ENCODE measurements at places on chromosomes 6 and 20. TPM values are rescaled to one million over a fixed set of nuclear protein-coding genes. Genes with fewer than 3 reads are reported as not detected.

The MROH8 gene
- total RNA-seq, result 5.0 TPM

DNA sequence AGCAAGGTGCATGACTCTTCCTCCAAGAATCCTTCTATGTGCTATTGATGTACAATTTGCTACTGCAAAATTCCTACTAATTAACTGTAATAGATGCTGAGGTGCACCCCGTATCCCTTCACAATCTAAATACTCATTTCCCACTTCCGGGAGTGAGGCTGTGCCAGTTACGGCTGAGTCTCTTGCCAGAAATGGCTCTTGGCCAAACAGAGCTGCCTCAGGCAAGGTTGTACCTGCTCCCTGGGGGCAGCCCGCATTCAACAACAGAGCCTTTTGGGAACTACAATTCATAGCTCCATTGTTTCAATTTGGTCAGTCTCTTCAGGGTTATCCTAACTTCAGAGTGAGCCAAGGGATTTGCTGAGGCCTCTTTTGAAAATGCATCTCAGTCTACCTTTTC, 789.8 kb upstream of the MAP3K7 start:
- no peaks in the 10 kb centered on the region for H3K27me3 ChIP-seq
- DNase-seq, result no peak
- H3K4me3 ChIP-seq, result no peak overlapping the region

The AVP gene
- not detected for total RNA-seq

DNA sequence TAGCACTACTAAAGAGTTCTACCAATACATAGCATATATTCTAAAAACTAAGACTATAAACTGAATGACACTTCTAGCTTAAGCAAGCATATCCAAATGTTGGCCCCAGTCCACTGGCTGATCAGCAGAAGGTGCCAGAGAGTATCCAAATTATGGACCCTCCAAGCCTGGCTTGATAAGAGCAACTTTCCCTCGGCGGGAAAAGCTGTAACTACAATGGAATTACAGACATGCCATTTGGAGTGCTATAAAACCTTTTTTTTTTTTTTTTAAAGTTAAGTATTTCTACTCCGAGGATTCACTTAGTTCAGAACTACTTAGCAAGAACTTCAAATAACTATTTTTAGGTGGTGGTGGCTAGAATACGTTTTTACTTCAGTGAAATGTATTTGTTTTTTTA, 94.6 kb downstream of the EPB41L2 start:
- no peak for DNase-seq
- no peak overlapping the region for H3K27ac ChIP-seq

- H3K36me3 ChIP-seq, result no peaks in the 10 kb centered on the region
- no peaks in the 10 kb centered on the region for H3K27me3 ChIP-seq
- no peak overlapping the region for H3K27ac ChIP-seq
- H3K4me3 ChIP-seq, result no peak overlapping the region
- peaks cover 8% of the 10 kb centered on the region for H3K4me1 ChIP-seq
Measured at GRCh38 chr6:53202052-53202451, 53.4 kb upstream of the GCM1 start.

GRCh38 chr6:159229651-159230051, 60.5 kb downstream of the FNDC1 start:
- H3K27me3 ChIP-seq, result peaks cover 31% of the 10 kb centered on the region
- DNase-seq, result no peak
- no peak overlapping the region for H3K27ac ChIP-seq
- H3K4me3 ChIP-seq, result no peak overlapping the region
- no peaks in the 10 kb centered on the region for H3K4me1 ChIP-seq

DNA sequence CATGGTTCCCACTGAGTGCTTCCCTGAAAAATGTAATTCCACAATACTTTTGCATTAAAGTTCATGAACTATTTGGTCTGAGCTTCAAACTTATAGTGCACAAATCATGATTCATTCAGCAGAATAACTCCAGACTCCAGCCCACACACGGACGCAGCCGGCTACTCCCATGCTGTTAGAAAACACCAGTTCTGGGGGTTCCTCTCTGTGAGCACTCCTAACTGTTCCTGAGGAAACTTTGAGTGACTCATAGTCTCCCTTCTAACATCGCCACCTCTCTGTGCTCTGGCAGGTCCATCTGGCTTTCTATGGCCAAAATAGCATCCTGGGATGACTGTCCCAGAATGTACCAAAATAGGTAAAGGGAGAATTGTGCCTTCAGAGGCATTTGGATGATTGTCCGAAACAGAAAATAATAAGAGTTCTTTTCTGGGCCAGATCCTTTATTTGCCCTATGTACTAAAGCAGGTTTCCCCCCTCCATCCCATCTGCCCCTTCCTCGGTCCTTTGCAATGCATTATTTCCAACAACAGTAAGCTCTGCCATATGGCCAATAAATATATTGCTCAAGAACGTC, 32.3 kb upstream of the LY86 start:
- DNase-seq, result no peak
- no peaks in the 10 kb centered on the region for H3K36me3 ChIP-seq
- peaks cover 48% of the 10 kb centered on the region for H3K4me1 ChIP-seq
- H3K4me3 ChIP-seq, result no peak overlapping the region

The PHACTR1 gene
- 0.16 TPM for total RNA-seq

The NKX2-2 gene
- not detected for total RNA-seq

The DNMT3B gene
- 2.6 TPM for total RNA-seq

DNA sequence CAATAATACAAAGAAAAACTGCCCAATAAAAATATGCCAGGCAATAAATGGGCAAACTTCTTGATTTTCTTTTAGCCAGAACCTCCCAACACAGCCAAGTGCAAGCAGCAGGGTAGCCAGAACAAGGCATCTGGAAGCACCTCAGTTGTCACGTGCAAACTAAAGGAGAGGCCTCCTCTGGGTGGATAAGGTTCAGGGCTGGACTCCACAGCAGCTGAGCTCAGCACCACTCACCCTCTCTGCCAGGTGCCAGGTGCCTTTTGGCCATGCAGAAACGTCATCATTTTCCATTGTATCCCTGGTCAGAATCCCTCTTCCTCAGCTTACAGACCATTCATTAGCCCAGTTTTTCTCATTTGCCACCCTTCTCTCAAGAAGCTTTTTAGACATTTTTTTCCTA, 52.7 kb downstream of the SOD2 start:
- no peak overlapping the region for H3K27ac ChIP-seq
- H3K4me1 ChIP-seq, result no peaks in the 10 kb centered on the region
- peaks cover 1% of the 10 kb centered on the region for H3K36me3 ChIP-seq

DNA sequence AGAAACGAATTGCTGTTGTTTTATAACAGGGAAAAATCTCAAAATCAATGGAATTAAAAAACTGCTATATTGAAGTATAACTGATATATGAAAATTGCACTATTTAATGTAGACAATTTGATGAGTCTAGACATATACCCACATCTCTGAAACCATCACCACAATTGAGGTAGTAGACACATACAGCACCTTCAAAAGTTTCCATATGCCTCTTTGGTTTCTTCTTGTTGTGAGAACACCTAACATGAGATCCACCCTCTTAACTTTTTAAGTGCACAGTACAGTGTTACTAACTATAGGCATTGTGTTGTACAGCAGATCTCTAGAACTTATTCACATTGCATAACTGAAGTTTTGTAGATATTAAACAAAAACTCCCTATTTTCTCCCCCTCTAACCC, 14.0 kb upstream of the SLC17A5 start:
- peaks cover 27% of the 10 kb centered on the region for H3K4me1 ChIP-seq
- no peaks in the 10 kb centered on the region for H3K36me3 ChIP-seq

The ZNF337 gene
- 16.2 TPM for total RNA-seq

The SIRPB1 gene
- 0.91 TPM for total RNA-seq

GRCh38 chr6:22025468-22026163, 271.2 kb downstream of the PRL start:
- H3K4me3 ChIP-seq, result peak overlapping the region; percentile 42
- peaks cover 5% of the 10 kb centered on the region for H3K36me3 ChIP-seq
- no peak for DNase-seq
- H3K27me3 ChIP-seq, result no peaks in the 10 kb centered on the region

GRCh38 chr20:50136822-50137599, 16.5 kb downstream of the PEDS1 start:
- no peaks in the 10 kb centered on the region for H3K27me3 ChIP-seq
- peaks cover 6% of the 10 kb centered on the region for H3K36me3 ChIP-seq
- peaks cover 19% of the 10 kb centered on the region for H3K4me1 ChIP-seq
- peak overlapping the region; percentile 76 for H3K27ac ChIP-seq
- peak; percentile 23 for DNase-seq
- no peak overlapping the region for H3K4me3 ChIP-seq

DNA sequence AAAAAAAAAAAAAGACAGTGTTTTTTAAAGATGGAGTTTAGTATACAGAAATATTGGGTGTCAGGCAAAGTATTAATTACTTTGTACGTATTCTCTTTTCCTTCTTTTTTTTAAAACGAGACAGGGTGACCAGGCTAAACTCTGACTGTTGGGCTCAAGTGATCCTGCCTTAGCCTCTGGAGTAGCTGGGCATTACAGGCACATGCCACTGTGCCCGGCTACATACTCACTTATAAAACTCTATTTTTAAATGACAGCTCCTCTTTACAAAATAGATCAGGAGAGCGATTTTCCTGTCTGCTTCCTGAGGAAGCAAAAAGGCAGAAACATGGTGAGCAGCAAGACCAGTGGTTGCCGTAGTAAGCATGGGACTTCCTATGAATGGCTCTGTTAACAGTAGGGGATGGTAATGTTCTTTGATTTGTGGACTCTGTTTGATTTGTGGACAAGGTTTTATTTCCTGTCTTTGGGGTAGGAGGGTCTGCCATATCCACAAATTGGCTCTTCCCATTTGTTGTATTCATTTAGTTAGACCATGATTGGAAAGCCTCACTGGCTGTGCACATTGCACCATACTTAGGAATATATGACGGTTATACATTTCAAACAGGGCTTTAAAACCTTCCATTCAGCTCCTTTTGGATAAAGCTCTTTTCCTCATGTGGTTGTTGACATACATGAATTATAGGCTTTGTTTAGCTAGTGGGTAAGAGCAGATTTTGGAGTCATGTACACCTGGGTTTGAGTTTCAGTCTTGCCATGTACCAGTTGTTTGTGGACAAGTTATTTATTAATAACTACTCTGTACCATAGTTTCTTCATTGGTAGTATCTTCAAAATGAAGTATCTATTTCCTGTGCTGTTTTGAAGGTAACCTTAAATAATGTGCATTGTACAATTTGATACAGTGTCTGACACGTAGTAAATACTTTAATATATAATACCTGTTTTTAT, 45.1 kb downstream of the PTPRA start:
- H3K27ac ChIP-seq, result no peak overlapping the region
- no peak for DNase-seq

The PROCR gene
- total RNA-seq, result 1.1 TPM

The ENTPD6 gene
- 58.7 TPM for total RNA-seq

GRCh38 chr6:40844246-40844645, 194.8 kb downstream of the UNC5CL start:
- H3K36me3 ChIP-seq, result no peaks in the 10 kb centered on the region
- H3K4me1 ChIP-seq, result no peaks in the 10 kb centered on the region
- H3K4me3 ChIP-seq, result no peak overlapping the region
- no peak for DNase-seq
- H3K27me3 ChIP-seq, result peaks cover 49% of the 10 kb centered on the region

DNA sequence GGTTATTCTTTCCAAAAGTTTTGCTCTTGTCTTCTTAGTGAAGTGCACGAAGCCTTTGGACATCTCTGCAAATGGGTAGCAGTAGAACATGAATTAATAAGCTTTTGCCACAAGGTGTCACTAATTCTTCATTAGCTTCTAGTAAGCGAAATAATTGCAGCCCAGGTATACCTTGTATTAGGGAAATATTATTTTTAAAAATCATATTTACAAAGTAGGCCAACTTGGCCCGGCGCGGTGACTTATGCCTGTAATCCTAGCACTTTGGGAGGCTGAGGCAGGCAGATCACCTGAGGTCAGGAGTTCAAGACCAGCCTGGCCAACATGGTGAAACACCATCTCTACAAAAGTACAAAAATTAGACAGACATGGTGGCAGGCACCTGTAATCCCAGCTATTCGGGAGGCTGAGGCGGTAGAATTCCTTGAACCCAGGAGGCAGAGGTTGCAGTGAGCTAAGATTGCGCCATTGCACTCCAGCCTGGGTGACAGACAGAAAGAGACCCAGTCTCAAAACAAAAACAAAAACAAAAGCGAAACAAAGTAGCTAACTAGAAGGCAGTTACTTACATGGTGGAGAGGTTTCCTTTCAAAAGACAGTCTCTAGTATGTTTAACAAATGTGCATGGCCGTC, 8.8 kb upstream of the RSPH3 start:
- DNase-seq, result no peak
- peaks cover 39% of the 10 kb centered on the region for H3K4me1 ChIP-seq
- no peaks in the 10 kb centered on the region for H3K36me3 ChIP-seq
- peak overlapping the region; percentile 44 for H3K4me3 ChIP-seq
- H3K27ac ChIP-seq, result peak overlapping the region; percentile 13

The ARID1B gene
- 62.9 TPM for total RNA-seq

DNA sequence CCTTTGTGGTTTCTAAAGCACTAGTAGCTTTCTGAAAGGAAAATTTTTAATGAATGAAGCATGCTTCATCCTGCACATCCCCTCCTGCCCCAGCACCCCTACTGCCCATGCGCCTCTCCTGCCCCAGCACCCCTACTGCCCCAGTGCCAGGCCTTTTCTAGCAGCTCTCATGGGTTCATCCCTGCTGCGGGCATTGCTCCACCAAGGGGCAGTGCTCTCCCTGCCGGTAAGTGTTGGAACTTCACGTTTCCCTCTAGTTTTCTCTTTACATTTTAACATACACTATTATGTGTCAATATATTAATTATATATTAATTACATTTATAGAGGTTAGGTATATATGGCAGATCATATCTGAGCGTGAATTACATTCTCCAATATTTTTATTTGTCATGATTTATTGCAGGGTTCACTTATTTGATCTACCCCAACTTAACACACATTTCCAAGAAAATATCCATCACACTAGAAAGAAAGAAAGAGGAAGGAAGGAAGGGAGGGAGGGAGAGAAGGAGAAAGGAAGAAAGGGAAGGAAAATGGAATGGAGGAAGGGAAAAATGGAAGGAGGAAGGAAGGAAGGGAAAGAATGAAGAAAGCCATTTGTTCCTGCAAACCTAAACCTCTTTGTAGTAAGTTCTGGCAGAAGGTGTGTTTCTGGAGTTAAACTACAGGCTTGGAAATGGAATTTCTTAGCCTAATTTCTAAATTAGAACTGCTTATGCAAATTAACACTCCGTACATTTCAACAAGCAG, 46.8 kb downstream of the CEP43 start:
- H3K4me1 ChIP-seq, result peaks cover 45% of the 10 kb centered on the region
- no peaks in the 10 kb centered on the region for H3K27me3 ChIP-seq
- no peak overlapping the region for H3K4me3 ChIP-seq
- H3K27ac ChIP-seq, result no peak overlapping the region
- no peaks in the 10 kb centered on the region for H3K36me3 ChIP-seq

DNA sequence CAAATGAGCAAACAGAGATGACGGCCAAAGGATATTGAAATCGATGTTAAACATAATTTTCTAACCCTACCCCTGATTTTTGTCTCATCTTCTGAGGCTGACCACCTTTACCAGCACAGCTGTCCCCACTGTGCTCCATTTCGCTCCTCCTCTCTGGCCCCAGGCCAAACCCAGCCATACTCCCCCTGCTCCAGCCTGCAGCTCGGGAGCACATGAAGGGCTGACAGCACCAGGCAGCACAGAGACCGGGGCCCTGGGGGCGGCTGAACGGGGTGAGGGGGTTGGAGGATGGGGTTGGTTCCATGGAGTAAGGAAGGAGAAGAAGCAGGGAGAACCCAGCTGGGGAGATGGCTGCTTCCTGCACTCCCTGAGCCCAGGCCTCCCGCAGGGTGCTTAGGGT, 3.2 kb upstream of the NCR2 start:
- H3K36me3 ChIP-seq, result no peaks in the 10 kb centered on the region
- no peak overlapping the region for H3K27ac ChIP-seq
- H3K4me1 ChIP-seq, result peaks cover 47% of the 10 kb centered on the region

The FNDC1 gene
- not detected for total RNA-seq

The RHAG gene
- total RNA-seq, result not detected

Data from activated T-cell treated with anti-CD3 and anti-CD28 coated beads, Interleukin-2, amount 50 U/mL, for 72 hours (primary cell).